ENCODE measurements at places on chromosomes 6 and 20. TPM values are rescaled to one million over a fixed set of nuclear protein-coding genes. Genes with fewer than 3 reads are reported as not detected.

DNA sequence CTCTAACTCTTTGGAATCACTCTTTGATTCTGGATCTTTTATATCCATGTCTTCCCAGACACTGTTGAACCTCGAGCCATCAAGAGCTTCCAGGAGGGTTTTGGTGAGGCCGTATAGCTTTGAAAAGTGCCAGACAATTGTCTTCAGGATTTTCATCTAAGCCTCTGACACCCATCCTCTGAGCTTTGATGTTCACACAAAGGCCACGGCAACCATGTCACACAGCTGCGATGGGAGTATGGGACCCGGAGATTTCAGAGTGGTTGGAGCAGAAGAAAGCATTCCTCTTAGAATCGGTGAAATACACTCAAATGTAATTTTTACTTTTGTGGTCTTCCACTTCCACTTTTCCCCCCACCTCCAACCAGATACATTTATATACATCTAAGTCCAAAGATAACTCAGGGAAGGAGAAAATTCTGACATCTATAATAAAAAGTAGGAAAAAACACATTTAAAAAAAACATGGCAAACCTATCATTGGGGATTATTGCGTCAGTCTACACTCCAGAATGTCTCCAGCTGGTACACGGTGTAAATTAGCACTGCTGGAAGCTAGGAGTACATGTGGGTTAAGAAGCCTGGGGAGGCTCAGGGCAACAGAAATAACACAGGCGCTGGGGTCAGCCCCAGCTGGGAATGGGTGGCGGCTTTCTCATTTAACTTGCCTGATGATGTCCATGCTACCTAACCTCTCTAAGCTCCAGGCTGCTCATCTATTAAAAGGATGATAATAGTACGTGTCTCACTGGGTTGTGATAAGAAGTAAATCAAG lies 92.7 kb downstream of the LY86 start:
- no peak for DNase-seq

DNA sequence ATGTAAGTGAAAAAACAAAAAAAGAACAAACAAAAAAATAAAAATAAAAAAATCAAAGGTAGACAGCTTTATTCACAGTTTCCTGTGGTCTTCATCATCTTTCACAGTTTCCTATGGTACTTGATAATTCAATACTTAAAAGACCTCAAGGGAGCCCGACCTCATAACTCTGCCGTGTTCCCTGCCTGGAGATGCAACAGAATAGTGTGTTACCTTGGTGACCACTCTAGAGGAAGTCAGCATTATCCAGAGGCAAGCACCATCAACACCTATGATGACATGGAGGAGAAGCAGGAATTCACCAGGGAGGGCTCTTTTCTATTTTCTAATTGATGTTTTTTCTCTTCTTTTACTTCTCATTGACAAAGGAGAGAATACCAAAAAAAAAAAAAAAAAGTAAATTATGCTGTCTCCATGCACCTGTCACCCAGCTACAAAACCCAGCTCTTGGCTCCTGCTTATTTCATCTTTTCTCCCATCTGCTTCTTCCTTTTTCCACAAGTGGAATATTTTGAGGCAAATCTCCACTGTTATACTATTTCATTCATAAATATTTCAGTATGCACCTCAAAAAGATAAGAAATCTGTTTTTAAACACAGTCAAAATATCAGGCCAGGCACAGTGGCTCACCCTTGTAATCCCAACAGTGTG lies 95.8 kb upstream of the STXBP5 start:
- DNase-seq = no peak

GRCh38 chr6:161736781-161737292 lies 463.0 kb upstream of the AGPAT4 start:
- no peak for DNase-seq

DNA sequence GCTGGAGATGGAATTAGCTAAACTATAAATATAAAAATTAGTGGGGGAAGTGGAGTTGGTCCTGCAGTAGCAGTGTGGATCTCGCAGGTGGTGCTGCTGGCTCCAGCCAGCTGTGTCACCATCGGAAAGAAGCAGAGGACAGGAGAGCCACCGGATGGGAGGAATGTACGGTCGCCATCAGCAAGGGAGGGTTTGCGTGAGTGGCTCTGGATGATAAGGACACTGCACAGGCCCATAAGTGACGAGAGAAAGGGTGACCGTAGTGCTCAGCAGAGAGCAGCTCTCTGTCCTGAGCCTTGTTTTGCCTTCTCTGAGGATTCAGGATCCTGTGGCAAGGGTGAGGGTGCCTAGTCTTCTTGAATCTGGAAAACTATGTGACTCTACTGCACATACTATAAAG lies 378.7 kb downstream of the ZFAND3 start:
- DNase-seq = no peak

- no peak for DNase-seq
Observed at GRCh38 chr6:27517238-27517637, 44.3 kb upstream of the ZNF184 start.

DNA sequence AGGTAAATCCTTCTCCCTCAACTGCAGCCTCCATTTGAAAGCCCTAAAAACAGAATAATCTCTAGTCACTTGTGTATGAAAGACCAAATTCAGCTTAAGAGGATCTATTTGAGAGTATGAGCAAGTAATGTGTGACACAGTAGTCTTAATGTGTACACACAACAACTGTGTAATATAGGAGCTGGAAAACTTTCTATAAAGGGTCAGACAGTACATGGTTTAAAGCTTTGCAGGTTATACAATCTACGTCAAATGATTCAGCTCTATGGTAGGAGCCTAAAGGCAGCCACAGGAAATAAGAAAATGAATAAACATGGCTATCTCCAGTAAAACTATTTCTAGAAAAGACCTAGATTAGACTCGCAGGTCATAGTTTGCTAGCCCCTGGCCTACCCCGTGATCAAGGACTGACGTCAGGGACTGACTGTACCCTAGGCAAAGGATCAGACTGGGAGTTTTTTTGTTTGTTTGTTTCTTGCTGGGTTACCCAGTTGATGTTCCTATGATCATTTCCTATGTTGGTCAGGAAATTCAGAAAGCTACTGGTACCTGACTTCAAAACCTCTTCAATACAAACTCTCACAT lies 39.7 kb downstream of the BTBD9 start:
- DNase-seq = no peak

DNA sequence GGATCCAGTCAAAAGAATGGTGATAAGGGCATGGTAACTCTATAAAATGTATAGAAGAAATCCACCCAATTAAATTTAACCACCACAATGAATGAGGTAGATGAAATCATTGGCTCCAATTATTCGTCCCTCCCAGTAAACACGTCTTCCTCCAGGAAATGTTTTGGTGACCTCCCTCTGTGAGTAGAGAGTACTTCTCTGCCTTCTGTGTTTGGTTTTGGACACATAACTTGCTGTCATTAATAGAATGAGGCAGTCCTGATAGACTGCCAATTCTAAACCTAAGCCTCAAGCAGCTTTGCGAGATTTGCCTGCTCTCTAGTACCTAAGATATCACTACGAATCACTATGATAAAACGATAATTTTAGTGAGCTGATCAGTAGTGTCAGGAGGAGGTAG lies 632.8 kb downstream of the HDGFL1 start:
- no peak for DNase-seq

DNA sequence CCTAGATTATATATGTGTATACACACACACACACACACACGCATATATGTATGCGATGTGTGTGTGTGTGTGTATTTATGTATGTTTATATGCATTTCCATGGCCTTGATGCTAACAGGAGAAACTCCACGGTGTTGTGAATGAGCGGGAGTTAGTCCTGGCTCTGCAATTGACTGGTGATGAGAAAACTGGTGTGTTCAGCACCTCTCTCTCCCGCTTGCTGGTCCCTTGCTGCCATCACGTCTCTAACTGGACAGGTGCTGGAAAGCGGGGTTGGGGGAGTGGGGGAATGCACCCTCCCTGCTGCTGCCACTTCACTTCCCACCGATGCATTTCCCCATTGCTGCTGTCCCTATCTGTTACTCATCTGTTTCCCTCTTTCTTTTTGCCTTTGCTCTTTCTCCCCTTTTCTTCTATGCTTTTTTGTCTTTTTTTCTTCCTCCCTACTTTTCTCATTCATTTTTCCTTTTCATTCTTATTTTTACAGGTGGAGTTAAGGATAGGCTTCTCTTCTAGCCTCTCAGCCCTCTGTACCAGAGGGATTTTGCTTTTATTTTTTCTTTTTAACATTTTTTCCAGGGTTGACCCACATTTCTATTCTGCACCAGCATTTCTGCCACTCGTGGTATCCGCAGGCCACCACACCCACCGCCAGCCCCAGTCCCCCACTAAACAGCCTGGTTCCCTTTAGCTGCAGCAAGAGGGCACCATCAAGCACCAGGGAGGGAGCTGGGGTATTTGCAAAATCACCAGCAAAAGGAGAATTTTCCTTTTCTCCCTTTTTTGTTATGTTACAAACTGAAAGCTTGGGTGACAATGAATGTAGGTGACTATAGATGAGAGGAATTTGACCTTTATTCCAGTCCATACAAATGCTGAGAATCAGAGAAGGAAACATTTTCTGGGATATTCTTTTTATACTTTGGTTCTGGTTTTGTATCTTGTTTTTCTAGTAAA lies 115.6 kb downstream of the TCP11 start:
- no peak for DNase-seq

DNA sequence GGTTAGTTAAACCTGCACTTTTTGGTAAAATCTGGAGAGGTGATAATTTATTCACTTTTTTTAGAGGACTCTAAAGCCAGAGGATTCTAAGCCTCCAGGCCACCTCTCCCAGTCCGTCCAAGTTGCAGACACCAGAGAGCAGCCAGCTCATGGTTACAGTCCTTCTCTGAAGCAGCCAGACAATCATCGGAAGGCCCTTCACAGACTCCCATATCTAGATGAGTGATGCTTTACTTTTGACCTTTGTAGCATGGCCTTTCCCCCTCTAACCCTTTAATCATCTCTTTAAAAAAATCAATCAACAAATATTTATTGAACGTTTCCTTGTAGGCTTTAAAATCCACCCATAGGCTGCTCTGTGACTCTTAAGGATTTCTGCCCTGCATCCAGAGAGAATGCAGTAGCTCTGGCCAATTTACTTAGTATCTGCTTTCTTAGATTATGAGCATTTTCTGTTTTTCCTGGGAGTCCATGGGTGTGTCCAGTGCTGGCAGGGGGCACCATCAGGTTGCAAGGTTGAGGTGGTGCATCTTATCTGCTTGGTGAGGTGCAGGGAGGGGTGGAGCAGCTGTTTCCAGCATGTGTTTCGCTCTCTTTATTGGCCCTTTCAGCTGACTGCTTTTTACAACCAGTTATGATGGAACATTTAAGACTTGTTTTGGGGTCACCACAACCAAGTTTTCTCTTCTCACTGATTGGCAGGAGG lies 58.6 kb downstream of the JARID2 start:
- DNase-seq = no peak

DNA sequence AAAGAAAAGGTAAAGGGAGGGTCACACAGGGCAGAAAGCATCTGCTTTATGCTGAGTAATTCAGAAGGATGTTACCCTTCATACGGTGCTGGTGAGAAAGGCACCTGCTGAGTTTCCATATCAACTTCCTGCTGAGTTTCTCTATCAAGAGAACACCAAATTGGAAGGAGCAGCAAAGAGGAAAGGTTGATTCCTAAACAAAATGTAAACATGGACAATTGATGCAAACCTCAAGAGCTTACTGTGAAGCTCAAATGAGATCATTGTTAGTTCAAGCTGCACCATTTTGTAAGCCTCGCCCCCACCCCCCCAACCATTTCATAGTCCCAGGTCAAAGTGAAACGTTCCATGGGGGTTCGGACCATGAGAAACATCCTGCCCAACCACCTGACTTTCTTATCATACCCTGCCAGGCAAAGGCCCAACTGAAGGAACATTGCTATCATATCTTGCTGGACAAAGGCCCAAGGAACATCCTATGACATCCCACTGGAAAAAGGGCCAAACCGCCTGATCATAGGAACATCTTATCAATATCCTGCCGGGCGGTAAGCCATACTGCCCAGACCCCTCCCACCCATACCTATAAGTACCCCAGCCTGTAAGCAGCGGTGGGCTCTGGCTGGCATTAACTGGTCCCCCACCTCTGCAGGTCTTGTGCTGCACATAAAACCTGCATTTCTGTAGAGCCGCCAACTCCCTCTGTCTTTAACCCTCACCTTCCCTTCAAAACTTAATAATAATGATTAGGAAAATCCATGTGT lies 171.6 kb downstream of the UBE3D start:
- no peak for DNase-seq

GRCh38 chr6:66418906-66419305 lies 711.9 kb upstream of the EYS start:
- no peak for DNase-seq

DNA sequence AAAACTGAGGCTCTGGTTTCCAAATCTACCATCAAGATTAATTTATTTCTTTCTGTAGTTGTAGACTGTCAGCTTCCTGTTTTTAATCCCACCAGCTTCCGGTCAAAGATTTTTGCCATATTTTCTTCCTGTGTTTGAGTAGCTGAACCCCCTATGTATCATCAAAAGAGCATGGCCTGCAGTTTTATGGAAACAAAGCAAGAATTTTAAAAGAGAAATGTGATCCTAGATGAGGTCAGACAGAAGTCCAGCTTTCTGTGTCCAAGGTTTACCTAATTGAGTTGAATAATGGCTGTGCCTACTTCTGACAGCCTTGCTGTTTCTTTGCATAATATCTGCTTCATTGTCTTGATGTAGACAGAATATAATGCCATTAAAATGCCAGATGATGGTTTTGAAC lies 163.7 kb downstream of the CARMIL1 start:
- DNase-seq = no peak

- no peak for DNase-seq
Observed at GRCh38 chr20:6975311-6975710, 207.8 kb downstream of the BMP2 start.

GRCh38 chr6:127547904-127548649 lies 28.9 kb upstream of the C6orf58 start:
- no peak for DNase-seq

DNA sequence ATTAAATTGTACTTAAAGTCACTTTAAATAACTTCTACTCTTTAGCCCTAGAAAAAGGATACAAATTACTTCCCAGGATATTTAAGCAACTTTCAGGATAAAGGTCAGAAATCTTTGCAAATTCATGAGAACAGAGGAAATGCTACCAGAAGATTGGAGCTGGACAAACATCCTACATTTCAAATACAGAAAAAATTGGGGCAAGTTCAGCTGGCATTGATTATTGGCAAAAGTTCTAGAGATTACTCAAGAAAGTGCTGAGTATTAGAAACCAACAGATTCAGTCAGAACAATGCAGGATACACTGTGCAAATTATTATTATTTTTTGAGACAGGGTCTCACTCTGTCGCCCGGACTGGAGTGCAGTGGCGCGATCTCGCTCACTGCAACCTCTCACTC lies 6.0 kb downstream of the SLC22A23 start:
- DNase-seq = no peak

GRCh38 chr20:41078329-41078728 lies 49.7 kb downstream of the TOP1 start:
- no peak for DNase-seq

- no peak for DNase-seq
Observed at GRCh38 chr20:5146871-5147592, 20.2 kb downstream of the CDS2 start.

- DNase-seq = no peak
Observed at GRCh38 chr6:89750338-89750737, 69.3 kb downstream of the MDN1 start.

HLA-F gene
- 184 TPM for total RNA-seq

ASIP gene
- total RNA-seq = not detected

DLK2 gene
- total RNA-seq = 0.28 TPM

OR12D3 gene
- not detected for total RNA-seq

PRKN gene
- 5.5 TPM for total RNA-seq

PTCRA gene
- not detected for total RNA-seq
